ENCODE measurements at places on chromosomes 11 and 22. TPM values are rescaled to one million over a fixed set of nuclear protein-coding genes. Genes with fewer than 3 reads are reported as not detected.

- no peak for DNase-seq
These were observed 13.5 kb upstream of the TMA7B start for GRCh38 chr22:39946503-39947219.

DNA sequence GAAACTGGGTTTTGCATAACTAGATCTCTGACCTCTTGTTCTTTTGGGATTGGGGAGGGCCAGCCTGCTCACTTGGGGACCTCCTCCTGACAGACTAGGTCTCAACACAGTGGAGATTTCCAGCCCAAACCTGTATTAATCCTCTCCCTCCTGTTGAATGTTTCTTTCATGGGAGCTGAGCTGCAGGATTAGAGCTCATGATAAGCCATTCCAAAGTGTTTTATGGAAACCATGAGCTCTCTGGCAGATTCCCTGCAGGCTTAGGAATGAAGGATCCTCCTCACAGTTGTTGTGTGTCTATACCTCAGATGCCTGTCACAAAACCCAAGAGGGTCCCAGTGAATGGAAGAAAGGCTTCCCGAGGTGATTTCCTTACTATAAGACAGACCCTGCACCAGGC is 248.4 kb upstream of the B3GAT1 start:
- no peak for DNase-seq

Gene FADD
- total RNA-seq: 29.2 TPM

- DNase-seq: no peak
These were observed 49.8 kb downstream of the CLMP start for GRCh38 chr11:123145220-123145619.

- no peak for DNase-seq
These were observed at the start of gene FAM180B for GRCh38 chr11:47586098-47586855. FAM180B (plus strand) TSS chr11:47586678; CDS start chr11:47586769, 91 bp downstream.

DNA sequence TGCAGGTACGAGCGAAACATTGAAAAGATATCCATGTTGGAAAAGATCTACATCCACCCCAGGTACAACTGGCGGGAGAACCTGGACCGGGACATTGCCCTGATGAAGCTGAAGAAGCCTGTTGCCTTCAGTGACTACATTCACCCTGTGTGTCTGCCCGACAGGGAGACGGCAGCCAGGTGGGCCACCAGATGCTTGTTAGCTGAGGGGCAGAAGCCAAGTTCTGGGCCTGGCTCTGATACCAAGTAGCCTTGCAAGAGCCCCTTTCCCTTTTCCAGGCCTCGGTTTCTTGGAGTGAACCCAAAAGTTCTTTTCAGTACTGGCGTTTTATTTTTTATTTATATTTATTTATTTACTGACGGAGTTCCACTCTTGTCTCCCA is 9.6 kb downstream of the F2 start:
- no peak for DNase-seq

- DNase-seq: no peak
These were observed 100.6 kb upstream of the CD44 start for GRCh38 chr11:35038211-35038928.

Gene MPZL2
- not detected for total RNA-seq

- no peak for DNase-seq
These were observed 42.3 kb downstream of the PC start for GRCh38 chr11:66915866-66916265.

DNA sequence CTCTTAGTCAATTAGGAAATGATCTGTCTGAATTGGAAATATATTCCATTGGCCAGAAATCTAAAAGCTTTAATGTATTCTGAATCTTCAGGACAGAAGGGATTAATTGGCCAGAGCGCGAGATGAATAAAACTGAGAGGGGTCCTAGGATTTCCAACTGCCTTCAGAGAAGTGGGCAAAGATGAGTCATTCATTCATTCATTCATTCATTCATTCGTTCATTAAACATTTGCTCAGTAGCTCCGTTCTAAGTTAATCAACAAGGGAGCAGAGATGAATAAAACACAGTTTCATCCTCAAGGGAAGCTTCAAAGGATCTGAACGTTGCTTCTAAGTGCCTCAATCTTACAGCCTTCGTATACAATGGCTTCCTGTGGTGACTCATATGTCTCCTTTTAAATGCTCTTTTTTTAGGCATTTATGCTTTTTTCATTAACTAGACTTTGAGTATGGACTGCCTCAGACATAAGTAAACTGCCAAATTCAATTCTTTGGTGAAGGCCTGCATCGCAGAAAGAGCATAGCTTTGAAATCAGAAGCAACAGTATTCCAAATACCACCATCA is 537.4 kb upstream of the CCDC90B start:
- no peak for DNase-seq

DNA sequence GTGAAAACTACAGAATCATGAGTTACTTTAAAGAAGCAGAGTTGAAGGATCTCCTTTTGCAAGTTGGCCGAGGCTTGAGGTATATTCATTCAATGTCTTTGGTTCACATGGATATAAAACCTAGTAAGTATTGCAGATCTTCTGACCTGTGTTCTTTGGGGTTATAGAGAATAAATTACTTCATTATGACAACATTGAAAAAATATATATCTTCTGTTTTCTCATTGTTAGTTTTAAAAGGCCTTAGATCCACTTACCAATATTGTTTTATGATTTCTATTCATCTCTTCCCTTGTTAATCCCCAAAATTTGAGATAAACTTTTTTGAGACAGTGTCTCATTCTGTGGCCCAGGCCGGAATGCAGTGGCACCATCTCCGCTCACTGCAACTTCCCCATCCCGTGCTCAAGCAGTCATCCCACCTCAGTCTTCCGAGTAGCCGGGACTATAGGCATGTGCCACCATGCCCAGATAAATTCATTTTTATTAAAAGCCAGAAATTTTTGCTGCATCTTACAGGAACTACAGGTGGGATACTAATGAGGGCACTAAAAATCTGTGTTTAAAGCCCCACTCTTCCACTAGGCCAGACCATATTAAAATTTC is 8.2 kb downstream of the WEE1 start:
- DNase-seq: no peak

DNA sequence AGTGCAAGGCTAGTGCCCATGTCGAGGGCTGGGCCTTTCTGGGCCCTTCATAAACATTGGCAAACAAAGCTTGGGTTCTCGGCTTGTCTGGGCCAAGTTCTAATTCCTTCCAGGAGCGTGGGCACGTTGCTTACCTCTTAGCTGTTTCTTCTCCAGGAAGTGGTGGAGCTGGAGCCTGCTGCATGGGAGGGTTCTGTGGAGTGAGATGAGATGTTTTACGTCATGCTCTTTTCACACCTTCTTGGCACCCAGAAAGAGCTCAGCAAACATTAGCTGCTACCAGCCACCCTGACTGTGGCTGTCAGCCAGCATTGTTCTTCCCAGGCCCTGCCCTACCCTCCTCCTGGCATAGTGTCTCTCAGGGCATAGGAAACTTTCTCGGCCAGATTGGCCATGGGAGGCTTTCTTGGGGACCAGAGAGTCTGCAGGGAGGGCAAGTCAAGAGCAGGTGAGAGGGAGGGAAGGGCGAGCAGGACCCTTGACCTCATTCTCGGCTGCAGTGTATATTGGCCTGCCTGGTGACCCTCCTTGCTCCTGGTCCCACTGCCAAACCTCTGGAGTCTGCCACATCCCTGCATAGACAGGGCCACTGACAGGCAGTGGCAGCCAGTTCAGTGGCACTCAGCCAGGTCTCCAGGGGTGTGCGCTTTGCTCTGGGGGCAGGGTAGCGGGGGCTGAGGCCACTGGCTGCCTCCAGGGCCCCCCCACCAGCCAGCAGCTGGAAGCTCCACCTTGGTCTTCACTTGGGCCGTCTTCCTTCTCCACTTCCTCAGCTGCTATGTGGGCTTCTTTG is 98.8 kb downstream of the BCR start:
- no peak for DNase-seq

Gene MYRF
- total RNA-seq: 3.5 TPM

DNA sequence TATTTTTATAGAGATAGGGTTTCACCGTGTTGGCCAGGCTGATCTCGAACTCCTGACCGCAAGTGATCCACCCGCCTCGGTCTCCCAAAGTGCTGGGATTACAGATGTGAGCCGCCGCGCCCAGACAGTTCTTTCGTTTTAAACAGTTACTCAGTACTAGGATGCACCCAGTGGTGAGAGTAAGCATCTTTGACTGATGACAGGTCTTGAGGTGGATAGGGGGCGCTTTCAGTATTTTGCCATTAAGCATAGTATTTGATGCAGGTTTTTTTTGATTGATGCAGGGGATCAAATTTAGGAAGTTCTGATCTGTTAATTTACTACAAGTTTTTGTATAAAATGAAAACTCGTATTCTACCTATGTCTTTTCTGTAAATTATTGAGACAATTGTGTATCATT is 13.2 kb upstream of the TRIM34 start:
- DNase-seq: no peak

Gene MS4A15
- not detected for total RNA-seq

Gene CD44
- total RNA-seq: 0.65 TPM

Gene LIPT2
- total RNA-seq: 9.6 TPM

DNA sequence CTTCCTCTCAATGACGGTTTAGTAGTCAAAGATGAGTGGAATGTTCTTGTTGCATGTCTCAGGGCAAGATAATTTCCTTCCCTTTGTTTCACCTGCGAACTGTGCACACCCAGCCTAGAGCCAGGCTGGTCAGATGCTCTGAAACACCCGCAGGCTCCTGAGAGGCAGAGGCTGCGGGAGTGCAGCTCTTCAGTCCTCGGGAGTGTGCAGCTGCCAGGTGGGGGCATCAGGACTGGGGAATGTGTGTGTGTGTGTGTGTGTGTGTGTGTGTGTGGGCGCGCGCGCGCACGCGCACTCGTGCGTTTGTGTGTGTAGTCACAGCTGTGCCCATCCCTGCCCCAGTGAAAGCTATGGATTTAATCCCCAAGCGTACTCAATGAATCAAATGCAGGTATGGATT is 136.2 kb upstream of the NTM start:
- no peak for DNase-seq

DNA sequence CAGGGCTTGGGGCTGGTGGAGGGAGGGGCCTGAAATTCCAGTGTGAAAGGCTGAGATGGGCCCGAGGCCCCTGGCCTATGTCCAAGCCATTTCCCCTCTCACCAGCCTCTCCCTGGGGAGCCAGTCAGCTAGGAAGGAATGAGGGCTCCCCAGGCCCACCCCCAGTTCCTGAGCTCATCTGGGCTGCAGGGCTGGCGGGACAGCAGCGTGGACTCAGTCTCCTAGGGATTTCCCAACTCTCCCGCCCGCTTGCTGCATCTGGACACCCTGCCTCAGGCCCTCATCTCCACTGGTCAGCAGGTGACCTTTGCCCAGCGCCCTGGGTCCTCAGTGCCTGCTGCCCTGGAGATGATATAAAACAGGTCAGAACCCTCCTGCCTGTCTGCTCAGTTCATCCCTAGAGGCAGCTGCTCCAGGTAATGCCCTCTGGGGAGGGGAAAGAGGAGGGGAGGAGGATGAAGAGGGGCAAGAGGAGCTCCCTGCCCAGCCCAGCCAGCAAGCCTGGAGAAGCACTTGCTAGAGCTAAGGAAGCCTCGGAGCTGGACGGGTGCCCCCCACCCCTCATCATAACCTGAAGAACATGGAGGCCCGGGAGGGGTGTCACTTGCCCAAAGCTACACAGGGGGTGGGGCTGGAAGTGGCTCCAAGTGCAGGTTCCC is at the start of gene APOC3:
Gene APOC3, plus strand, starts transcription at position 383 of the 659 bp plus-strand sequence. CDS start 676 bp downstream, outside the sequence.
- no peak for DNase-seq

Gene KRTAP5-7
- total RNA-seq: not detected

GRCh38 chr11:133787379-133788141 is 57.8 kb downstream of the SPATA19 start:
- no peak for DNase-seq
